ENCODE measurements at places on chromosomes 6 and 20.

DNA sequence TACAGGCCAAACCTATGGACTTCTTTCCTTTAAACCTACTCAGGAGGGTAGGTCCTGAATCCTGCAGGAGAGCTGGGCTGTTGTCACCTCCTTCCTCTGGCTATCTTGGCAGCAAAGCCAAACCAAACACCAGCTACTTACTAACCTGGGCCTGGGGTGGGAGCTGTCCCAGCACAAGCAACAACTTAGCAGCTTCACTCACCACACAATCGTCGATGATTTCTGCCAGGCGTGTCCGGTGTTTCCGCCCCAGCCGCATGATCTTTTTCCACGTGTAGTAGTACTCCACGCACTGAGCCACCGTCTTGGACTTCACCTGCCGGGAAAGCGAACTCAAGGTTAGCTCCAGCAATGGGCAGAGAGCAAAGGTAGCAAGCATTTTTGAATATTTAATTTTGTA lies 25.4 kb upstream of the MRPS10 start:
- DNase-seq = no peak

- DNase-seq = peak; percentile 28
Measured at GRCh38 chr20:63183422-63184146, 32.3 kb downstream of the YTHDF1 start.

GRCh38 chr20:50409495-50409894 lies 100.7 kb upstream of the PTPN1 start:
- DNase-seq = no peak

DNA sequence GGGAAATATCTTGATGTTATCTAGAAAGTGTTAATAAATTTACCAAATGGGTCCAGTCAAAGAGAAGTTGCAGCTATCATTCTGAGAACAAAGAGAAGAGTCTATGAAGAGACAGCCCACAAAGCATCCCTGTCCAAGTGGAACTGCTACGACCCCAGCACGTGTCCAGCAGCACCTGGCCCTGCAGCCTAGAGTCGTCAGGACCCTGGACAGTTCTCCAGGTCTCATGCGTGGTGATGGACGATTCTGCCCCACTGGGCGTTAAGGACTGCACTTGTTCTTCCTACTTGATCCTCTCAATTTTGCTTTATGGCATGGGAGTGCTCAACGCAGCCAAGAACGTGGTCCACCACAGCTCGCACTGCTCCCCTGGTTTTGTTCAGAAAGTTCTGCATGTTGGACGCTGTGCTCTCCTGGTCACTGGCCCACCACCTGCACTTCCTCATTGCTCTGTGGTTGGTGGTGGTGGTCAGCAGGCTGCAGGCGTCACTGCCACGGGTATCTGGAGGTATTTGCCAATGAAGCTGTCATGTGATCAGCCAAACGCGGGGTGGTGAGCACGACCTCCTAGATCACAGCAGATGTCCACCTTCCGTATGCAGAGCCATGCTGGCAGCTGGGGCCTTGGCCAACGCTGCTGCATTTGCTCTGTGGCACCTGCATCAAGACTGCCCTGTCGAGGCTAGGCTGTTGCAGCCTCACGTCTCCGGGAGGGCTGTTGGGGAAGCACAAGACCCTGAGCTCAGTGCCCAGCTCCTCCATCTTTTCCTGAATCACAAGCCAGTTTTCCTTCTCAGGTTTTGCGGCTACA lies 356.4 kb downstream of the CDH4 start:
- no peak for DNase-seq

DNA sequence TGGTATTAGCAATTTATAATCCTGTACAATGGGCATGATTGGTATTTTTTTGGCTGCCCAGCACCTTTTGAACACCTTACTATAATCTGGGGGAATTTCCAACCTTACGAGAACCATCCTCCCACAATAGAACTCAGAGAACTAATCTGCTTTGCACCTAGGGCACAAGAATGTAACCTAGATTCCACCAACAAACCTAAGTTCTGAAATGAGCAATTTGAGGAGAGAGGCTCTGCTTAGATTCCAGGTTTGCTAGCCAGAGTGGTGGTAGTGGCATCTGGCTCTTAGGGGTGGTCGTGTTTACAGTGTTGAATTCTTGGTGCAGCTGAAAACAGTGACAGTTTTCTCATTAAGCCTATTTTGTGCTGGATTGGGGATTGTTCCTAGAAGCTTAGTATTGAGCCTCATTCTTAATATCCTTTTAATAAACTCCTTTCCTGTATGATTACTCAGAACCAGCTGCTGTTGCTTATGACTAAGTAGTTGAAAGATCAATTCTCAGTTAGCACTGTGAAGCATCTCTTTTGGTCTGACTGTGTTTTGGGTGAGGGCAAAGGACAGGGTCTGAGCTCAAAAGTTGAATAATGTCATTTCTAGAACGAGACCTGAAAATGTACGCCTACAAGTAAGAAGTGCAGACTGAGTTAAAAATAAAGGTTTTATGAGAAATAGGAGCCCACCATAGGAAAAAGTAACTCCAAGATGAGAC lies 385.6 kb downstream of the CDKAL1 start:
- no peak for DNase-seq

DNA sequence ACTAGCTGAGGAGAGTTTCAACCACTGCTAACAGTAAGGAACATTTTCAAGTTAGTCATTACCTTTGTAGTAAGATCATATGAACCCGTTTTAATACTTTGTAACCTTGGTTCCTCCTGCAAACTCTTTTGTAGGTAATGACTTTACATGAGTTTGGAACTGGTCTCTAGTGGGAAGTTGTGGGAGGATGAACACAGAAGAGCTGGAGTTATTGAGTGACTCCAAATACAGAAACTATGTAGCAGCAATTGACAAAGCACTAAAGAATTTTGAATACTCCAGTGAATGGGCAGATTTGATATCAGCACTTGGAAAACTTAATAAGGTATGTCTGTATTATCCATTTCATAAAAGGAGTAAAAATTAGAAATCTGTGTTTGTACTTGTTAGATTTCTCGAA lies 29.3 kb downstream of the DOP1A start:
- no peak for DNase-seq

- no peak for DNase-seq
Measured at GRCh38 chr6:5020142-5020541, 16.3 kb upstream of the RPP40 start.

DNA sequence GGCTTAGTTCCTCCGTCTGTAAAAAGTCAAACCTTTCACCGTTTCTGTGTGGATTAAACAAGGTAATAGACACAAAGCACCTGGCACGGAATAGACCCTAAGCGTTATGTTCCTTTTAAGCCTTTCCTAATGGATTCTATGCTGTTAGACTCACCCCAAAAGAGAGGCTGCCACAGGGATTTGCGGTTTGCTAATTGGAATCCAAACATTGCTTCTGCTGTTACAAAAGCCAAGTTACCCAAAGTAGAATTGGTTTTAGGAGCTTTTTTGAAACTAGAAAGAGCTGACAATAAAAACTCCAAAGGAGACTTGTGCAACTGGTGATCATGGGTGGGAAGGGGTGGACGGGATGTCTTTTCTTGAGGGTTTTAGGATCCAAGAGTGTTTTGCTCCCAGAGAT lies 178.0 kb downstream of the BMP7 start:
- no peak for DNase-seq

DNA sequence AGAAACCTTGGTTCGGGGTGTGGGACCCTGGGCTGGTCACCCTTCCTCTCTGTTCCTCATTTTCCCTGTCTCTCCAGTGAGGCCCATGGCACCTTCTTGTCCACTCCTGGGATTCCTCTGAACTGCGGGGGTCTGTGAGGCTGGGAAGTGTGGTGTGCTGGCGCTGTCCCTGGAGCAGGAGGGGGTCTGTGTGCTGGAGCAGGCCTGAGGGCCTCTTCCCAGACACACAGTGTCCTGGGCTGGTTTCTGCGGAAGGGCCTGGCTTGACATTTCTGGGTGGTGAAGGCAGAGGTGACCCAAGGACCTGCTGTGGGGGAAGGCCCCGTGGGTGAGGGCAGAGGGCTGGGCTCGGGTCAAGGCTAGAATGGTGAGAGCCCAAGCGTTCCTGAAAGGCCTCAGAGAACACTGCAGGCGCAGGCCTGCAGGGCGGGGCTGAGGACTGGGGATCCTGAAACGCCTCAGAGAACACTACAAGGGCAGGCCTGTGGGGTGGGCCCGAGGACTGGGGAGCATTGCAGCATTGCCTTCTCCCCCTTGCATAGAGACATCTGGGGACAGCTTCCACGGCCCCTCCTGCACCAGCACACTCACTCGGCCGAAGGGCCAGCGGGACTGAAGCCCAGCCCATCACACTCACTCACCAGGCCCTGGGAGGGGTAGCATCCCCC lies 10.6 kb upstream of the BAK1 start:
- DNase-seq = no peak

- DNase-seq = no peak
Measured at GRCh38 chr6:130945401-130945919, 117.6 kb downstream of the EPB41L2 start.

DNA sequence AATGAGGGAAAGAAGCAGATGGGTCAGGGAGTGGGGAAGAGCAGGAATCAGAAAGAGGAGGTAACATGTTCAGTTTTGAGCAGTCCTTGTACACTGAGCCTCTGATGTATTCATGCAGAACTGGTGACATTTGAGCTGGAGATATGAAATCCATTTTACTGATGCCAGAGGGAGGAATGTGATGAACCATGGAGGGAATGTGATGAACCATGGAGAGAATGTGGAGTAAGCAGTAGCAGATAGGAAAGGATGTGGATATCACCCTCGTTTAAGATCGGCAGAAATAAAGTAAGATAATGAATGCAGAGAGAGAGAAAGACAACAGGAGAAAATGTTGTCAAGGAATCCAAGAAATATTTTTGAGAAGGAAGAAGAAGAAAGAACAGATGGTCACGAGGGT lies 231.6 kb downstream of the TBXT start:
- no peak for DNase-seq

DNA sequence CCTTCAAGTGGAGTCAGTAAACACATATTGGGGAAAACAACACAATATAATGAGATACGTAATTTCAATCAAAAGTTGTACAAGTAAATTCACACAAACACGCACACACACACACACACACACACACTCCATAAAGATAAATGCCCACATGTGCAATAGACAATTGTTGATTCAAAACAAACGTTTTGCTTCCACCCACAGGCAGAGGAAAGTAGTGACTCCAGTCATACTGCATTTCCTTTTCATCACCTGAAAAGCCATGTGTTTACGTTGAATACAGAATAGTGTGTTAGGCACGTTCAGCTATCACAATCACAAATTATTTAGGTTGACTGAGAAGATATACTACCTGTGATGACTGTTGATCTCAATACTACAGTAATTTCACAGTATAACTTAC lies 443.8 kb upstream of the MANEA start:
- no peak for DNase-seq

DNA sequence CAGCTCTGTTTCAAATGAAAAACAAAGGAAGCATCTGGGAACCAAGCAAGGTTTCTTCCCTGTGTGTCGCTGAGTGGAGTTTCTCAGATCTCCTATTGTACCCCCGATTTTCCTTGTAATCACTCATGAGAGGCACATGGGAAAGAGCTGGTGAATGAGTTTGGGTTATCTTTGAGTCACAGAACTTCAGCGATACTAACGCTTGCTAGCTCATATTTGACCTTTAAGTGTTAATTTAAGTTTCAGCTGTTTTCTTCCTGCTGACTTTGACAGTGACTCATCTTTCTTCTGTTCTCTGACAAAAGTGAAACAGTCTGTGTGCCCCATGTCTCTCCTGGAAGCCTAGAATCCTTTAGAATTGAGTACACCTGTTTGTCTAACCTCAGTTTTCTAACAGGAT lies 261.1 kb upstream of the RGS17 start:
- DNase-seq = no peak

DNA sequence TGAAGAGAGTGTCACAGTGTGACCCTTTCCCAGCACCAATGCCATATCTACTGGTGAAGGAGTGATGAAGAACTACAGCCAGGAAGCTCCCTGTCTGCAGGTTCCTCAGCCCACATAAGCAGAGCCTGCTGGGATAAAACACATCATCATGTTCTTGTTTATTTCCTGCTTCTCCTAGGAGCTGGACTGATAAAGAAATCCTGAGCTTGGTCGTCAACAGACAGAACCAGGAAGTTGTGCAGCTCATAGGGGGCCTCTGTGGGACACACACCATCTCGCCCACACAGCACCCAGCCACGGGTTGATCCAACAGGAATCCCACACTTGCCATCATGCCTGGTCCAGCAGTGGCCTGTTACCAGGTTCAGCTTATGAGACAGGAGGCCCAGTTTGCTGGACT lies 2.8 kb upstream of the CSTL1 start:
- DNase-seq = no peak

DNA sequence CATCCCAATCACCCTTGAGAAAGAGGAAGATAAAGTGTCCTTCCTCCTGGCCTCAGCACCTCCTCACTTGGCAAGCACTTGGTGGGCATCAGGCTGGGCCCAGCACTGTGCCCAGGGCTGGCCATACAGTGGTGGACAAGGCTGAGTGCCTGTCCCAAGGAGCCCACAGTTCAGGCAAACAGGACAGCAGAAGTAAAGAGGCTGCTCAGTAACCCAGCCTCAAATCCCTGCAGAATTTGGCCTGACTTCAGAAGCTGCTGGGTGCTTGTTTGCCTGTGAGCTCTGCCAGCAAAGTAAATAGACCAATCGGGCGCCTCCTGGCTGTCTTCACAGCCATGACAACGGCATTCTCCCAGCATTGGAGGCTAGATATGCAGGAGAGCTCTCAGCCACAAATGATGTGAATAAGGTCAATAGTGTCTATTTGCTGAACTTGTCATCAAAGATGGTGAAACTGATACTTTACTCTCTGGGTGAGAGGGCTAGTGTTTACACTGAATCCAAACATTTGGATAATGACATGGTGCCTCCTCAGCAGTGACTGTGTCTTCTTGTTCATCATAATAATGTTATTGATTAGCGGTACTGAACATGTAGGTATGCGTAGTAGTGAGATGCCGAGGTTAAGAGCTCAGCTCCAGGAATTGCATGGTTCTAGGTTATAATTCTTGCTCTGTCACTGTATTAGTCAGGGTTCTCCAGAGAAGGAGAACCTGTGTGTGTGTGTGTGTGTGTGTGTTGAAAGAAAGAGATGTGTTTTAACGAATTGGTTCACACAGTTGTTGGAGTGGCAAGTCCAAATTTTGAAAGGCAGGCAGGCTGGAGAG lies 36.9 kb upstream of the FANCE start:
- DNase-seq = no peak
